ENCODE measurements at places on chromosomes 16 and 17.

- DNase-seq: no peak
Measured at GRCh38 chr17:80919331-80920311, 72.0 kb upstream of the CHMP6 start.

GRCh38 chr16:68085259-68086071 is at the start of gene NFATC3:
Gene NFATC3, plus strand, starts transcription at chr16:68085370. Its CDS starts 312 bp downstream, at chr16:68085682.
- peak; percentile 98 for DNase-seq

GRCh38 chr16:48383877-48384519 is 1.2 kb downstream of the SIAH1 start:
- no peak for DNase-seq

DNA sequence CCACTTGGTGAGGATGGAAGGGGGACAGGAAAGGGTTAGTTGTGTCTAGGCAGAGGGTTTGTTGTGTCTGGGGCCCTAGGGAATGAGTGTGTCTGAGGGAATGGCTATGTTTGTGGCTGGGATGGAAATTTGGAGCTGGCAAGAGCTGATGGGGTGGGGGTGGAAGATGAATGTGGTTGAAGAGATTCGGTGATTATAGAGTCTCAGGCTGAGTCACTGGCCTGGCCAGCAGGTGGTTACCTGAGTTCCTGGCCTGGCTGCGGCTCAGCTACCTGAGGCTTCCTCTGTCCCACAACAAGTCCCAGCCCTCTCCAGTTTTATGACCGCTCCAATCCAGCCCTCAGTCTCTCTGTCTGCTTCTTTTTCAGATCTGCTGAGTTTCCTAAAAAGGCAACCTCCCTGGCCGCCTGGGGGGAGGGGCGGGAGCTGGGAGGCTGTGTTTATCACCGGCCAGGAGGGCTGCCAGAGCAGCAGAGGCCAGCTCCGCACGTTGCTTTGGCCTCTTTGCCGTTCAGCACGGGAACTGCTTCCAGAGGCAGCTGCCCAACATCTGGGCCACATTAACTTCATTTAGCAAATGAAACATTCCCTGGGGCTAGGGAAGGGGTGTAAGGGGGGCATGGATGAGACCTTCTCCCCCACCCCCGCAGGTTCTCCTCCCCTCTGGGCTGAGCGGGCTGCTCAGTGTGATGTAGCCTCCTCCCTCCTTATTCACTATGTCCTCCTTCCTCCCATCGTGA is 21.8 kb downstream of the ITGB3 start:
- DNase-seq: no peak

DNA sequence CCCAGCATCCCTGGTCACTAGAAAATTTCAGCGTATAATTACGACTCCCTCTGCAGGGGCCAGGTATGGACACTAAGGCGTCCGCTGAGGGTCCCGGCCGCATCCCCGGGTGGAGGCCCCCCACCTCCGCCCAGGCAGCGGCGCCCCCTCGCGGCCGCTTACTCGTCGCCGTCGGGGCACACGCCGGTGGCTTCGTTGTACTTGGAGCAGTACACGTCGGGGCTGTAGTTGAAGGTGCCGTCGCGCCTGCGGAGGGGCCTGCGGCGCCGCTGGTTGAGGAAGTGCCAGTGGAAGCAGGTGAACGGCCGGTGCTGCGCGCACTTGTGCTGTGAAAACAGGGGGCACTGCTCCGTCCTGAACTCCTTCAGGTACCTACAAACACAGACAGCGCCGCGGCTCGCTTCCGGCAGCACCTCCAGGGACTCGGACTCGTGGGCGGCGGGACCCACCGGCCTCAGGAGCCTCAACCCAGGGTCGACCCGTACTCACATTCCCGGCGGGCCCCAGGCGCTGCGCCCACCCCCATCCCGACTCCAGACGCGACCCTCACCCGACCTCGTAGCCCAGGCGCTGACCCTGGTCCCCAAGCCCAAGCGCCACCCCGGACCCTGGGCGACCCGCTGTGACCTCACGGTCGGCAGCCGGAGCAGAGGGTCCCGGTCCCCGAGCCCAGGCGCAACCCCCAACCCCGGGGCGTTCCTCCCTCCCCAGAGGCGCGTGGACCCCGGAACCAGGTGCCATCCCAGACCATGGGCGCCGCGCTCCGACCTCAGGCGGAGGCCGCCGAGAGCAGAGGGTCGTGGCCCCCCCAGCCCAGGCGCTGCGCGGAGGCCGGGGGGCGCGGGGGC is 596 bp downstream of the UNKL start:
- no peak for DNase-seq

DNA sequence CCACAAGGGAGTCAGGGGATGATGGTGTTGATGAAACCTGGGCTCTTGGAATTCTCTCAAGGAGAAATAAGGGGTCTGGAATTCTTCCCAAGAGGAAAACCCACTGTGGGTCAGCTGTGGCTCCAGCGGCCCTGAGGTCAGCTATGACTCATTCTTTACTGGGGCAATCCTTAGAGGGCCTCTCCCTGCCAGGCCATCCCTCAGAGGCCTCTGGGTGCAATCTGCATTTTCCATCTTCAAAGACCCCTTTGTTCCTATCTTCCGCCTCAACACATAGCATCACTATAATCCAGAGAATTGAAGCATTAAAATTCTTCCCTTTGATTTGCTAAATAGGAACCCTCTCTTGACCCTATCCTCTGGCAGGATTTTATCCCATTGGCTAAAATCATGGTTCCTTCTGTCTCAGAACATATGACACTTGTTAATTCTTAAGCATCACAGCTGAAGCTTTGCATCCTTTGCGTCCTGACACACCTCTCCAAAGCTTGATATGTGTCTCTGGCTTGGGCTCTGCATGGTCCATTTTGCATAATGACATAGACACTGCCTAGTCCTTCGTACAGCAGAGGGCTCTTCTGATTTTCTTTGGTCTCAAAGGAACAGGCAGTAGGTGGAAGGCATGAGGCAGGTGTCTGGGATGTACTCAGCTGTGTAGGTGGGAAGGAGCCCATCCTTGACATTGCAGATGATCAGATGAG is 4.4 kb upstream of the KRT37 start:
- no peak for DNase-seq

GRCh38 chr16:8569650-8570346 is 20.5 kb downstream of the TMEM114 start:
- no peak for DNase-seq

GRCh38 chr16:58741166-58741565 is 7.0 kb upstream of the GOT2 start:
- no peak for DNase-seq

- DNase-seq: no peak
Measured at GRCh38 chr16:2196981-2197511, 641 bp upstream of the CASKIN1 start.

- no peak for DNase-seq
Measured at GRCh38 chr16:6146874-6147425, 1049.4 kb upstream of the EEF2KMT start.

DNA sequence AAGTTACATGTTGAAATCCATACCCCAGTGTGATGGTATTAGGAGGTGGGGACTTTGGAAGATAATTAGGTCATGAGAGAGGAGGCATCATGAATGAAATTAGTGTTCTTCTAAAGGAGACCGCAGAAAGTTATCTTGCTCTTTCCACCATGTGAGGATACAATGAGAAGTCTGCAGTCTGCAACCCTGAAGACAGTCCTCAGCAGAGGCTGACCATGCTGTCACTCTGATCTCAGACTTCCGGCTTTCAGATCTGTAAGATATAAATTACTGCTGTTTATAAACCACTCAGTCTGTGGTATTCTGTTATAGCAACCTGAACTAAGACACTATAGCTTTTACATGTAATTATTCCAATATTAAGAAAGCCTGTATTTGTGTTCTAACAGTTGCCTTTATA is 116.7 kb upstream of the CES5A start:
- DNase-seq: no peak

DNA sequence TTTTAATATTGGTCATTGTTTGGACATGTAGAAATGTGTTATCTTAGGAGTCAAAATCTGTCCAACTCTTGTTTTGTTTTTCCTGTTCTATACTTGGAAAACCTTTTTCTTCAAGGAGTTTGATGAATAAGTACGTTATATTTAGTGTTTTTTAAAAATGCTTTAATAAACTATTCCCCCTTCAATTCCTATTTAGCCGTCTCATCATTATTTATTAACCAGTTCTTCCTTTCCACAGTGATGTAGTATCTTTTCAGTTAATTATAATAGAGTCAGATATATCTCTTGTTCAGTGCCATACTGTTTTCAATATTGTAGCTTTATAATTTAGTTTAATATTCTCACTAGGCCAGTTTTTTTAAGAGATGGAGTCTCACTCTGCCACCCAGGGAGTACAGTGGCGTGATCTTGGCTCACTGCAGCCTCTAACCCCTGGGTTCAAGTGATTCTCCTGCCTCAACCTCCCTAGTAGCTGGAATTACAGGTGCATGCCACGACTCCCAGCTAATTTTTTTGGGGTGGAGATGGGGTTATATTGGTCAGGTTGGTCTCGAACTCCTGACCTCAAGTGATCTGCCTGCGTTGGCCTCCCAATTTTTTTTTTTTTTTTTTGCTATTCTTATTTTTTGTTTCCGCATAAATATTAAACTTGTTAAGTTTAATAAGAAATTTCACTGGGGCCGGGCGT is 72.9 kb downstream of the KPNA2 start:
- no peak for DNase-seq

DNA sequence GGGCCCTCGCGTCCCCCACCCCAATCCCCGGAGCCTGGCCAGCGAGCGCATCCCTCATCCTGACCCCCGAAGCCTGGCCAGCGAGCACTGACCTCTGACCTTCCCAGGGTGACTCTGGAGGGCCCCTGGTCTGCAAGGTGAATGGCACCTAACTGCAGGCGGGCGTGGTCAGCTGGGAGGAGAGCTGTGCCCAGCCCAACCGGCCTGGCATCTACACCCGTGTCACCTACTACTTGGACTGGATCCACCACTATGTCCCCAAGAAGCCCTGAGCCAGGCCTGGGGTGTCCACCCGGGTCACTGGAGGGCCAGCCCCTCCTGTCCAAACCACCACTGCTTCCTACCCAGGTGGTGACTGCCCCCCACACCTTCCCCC is 2.3 kb downstream of the TPSD1 start:
- no peak for DNase-seq

DNA sequence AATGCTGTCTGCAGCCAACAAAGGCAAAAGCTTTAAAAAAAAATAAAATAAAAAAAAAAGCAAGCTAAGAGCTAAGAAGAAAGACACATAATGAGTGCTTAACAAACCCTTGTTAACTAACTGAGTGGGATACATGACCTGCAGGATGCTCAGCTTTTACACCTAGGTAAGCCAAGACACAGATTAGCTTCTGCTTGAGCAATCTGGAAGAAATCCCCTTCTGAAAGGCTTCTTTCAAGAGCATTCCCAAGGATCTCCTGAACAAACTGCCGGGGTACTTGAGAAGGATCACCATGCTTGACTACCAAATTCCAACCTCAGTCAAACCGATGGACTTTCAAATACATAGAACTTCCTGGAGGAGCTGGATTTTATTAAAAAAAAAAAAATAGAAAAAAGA is 92.9 kb downstream of the SMG6 start:
- DNase-seq: no peak

DNA sequence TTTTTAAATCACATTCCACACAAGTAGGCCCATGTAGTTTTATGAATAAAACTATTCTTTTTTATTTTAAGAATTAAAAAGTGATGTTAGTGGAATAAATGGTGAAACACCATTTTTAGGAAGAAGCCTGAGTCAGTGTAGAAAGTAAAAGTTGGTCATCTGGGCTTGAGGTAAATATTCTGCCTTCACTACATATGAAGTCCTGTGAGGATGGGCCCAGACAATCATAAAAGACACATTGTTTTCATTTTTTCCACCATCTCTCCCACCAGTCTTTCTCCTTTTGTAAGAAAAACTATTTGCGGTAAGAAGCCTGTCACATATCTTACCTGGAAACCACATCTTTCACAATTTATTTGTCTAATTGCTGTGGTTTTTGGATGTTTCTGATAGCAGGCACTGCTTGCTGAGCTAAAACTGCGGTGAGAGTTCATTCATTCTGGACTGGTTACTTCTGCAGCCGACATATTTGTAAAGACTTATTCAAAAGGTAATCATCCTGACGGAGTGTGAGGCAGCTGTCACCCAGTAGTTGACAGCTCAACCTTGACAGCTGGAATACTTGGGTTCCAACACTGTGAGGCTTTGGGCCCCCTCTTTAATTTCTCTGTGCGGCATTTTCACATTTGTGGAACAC is 10.6 kb upstream of the RFFL start:
- no peak for DNase-seq

- DNase-seq: no peak
Measured at GRCh38 chr17:39187152-39187830, 10.2 kb downstream of the CACNB1 start.

- DNase-seq: no peak
Measured at GRCh38 chr17:7835814-7836595, 2.0 kb downstream of the KDM6B start.

DNA sequence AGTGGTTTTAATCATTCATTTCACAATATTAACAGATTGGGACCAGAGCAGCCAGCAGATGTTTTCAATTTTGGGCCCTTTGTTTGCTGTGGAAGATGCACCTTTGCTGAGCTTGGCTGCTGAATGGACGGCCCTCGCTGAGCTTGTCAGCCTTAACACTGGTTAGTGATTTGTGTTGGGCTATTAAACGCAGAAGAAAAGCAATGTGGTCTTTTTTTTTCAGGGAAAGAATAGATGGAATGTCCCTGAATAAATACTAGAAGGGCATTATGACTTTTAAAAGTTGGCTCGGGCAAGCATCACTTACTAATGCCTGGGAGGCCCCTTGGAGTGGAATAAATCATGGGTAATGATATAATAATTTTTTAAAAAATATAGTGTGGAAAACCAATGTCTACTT is 297.0 kb downstream of the MAP2K6 start:
- DNase-seq: no peak

GRCh38 chr17:5508810-5509209 is 22.4 kb downstream of the MIS12 start:
- no peak for DNase-seq

GRCh38 chr16:19375561-19376158 is 42.0 kb upstream of the TMC5 start:
- no peak for DNase-seq

DNA sequence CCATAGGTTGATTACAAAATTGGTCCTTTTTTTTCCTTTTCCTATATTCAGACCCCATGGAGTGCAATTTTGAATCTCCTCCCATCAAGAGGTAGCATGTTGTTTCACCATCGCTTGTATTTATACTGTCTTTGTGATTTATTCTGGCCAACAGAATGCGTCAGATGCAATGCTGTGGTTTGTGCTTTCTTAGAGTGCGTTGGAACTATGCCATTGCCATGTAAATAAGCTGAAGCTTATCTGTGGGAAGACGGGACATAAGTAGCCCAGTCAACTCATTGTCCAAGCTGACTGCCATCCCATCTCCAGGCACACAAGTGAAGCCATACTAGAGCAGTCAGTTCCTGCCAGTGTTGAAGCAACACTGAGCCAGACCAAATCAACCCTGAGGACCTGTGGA is 1339.3 kb upstream of the GOT2 start:
- DNase-seq: no peak

All from amygdala (tissue), 56 donors.